ENCODE measurements at places on chromosomes 2 and 18.

GRCh38 chr18:8661754-8662559 is 43.4 kb upstream of the MTCL1 start:
- no peak for DNase-seq

- DNase-seq = no peak
Observed at GRCh38 chr18:42131066-42131929, 176.3 kb downstream of the PIK3C3 start.

DNA sequence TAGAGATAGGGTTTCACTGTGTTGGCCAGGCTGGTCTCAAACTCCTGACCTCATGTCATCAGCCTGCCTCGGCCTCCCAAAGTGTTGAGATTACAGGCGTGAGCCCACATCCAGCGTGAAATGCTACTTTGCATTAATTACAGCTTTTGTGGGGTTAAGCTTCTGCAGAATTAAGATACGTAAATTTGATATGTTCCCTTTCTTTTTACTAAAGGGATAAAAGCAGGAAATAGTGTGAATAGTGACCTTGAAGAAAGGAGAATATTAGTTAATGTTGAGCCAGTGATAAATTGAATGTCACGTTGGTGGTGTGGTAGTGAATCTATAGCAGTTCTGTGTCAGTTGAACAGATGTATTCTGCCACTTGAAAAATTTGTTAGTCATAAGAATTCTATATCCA is 16.9 kb downstream of the SMCHD1 start:
- no peak for DNase-seq

DNA sequence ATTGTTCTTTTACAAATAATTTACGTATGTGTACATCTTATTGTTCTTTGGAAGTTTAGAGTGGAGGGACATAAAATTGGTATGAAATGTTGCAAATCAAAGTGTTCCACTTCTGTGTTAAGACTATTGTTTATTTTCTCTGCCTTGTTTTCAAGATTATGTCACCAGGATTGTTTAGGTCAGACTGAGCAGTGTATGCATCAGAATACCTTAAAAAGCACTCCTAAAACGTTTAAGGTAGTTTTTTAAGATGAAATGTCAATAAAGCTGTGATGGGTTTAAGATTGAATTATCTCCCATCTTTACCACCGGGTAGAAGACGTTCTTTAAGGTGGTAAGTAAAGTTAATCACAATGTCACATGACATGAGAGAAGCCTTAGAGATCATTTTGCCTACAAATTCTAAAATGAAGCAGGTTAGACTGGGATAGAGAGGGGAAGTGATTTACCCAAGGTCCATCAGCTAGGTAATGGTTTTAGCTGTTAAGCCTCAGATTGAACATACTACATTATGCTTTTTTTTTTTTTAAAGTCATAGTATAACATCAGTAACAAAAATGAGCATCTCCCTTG is 10.6 kb downstream of the VAPA start:
- DNase-seq = no peak

DNA sequence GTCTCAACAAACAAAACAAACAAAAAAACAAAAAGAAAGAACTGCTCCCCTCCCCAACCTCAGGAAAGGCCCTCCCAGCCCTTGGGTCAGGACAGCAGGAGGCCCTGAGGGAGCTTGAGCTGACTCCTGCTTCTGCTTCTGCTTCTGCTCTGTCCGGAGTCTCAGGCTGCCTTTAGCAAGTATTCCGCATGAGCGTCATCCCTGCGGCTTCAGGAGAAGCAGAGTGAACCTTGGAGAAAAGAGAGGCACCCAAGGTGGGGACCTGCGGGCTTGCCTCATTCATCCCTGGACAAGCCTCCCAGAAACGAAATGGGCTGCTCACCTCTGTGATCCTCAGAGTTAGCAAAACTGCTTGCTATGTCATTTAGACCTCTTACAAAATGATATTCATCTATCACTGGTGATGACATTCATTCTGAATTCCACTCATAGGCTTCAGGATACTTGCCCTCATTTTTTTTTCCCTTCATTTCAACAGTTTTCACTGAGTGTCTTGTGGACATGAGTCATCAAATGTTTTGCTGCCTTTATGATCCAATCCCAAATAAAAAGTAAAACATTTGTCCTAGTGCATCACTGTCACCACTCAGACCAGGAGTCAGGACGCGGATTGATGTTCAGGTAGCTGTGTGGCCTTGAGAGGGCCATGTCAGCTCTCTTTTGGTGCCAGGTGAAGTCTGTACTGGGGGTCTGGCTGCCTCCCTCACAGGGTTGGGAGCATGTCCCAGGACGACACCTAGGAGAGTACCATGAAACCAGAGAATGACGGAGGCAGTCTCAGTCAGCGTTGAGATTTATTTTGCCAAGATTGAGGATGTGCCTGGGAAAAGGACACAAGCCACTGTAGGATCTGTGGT is 51.7 kb downstream of the IMPA2 start:
- DNase-seq = no peak

DNA sequence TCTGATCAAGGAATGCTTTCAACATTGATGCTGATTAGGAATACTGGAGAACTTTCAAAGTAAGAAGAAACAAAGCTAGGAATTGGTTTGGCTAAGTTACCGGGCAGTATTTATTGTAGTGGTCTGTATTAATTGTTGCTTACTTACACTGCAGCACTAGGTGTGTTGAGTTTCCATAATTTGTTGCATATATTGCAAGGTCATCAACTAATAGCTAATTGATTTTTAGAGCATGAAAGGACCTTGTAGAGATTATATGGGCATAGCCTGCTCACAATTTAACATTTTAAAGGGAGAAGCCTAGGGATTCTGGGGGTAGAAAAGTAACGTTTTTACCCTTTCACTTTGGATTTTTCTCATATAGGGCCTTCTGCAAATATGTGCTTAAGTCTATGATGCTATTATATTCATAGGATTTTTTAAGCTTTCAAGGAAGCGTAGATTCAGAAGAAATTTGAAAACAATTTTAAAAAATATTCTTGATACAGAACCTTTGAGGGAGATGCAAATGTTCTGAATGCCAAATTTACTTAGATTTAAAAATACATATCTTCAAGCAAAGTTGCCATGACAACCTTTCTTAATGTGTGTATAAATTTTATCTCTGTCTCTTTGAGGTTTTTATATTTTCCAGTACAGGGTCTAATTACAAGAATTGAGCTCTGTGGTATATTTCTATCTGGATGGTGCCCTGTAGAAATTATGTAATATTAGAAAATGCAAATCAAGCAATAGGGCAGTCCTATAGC is 17.3 kb upstream of the ABI2 start:
- DNase-seq = no peak

- no peak for DNase-seq
Observed at GRCh38 chr2:137675584-137676327, 288.5 kb upstream of the HNMT start.

DNA sequence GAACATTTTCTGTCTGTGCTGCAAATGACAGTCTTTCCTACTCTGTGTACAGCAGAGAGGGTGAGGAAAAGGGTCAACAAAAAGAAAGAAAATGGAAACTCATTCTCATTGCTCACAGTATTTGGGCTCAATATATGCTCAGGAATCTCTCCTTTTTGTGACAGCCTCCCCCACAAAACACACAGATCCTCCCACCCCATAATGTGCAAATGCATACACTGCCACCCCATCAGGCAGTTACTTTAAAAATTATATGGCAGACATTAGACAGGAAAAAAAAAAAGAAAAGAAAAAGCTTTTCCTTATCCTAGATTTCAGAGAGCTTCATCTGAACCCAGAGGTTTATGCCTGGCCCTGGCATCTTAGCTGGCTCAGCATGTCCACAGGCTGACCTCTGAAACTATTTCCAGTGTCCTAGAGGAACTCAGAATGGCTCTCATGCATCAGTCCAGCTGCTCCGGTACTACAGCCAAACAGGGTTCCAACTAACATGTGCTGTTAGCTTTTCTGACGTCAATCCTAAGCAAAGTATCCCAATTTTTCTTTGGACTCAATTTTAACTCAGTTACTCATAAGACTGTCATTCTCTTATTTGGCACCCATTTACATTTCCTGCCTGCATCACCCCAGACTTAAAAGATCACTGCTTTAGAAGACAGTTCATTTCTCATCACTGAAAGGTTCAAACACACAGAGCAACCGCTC is 105.9 kb downstream of the RBMS1 start:
- DNase-seq = no peak

GRCh38 chr2:60973705-60974104 is 43.8 kb upstream of the PEX13 start:
- DNase-seq = no peak

GRCh38 chr2:235461763-235462414 is 32.0 kb upstream of the AGAP1 start:
- DNase-seq = no peak

GRCh38 chr2:223959688-223960087 is 2.4 kb downstream of the MRPL44 start:
- DNase-seq = no peak

DNA sequence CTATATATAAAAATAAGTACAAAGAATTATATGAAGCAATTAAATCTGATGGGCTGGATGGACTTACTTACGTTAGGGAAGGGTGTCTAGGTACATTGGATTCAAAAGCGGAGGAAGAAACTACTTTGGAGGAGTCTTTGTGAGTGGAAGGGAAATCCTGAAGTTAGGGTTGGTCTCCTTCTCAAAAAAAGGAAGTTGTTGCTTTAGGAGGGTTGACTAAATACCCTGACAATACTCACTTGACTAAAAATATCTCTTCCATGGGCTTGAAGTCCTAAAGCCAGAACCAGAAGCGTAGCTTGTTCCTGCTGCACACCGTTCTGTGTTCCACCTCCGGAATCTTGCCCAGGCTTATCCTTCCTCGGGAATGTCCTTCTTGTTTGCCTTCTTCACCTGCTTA is 143.3 kb upstream of the ZEB2 start:
- no peak for DNase-seq

GRCh38 chr2:172996387-172996961 is 79.2 kb upstream of the MAP3K20 start:
- DNase-seq = no peak

- no peak for DNase-seq
Observed at GRCh38 chr18:13525381-13526029, 200.9 kb downstream of the FAM210A start.

- DNase-seq = no peak
Observed at GRCh38 chr2:215811409-215812345, 201.7 kb downstream of the MREG start.

DNA sequence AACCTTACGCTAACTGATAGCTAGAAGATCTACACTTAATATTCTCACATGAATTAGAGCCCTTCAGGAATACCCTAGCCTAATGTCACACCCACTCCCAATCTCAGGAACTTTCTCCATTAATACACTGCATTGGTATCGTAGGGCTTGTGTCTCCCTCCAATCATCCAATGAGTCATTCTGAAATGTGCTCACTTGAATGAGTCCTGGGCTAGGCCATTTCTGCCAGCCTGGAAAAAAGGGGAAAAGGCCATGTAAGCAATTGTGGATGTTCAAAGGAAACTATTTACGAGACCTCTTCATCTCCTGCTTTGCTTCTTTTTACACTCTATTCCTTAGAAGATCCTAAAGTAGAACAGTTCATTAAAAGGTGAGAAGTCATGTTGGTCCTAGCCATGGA is 18.8 kb downstream of the ZEB2 start:
- DNase-seq = no peak

DNA sequence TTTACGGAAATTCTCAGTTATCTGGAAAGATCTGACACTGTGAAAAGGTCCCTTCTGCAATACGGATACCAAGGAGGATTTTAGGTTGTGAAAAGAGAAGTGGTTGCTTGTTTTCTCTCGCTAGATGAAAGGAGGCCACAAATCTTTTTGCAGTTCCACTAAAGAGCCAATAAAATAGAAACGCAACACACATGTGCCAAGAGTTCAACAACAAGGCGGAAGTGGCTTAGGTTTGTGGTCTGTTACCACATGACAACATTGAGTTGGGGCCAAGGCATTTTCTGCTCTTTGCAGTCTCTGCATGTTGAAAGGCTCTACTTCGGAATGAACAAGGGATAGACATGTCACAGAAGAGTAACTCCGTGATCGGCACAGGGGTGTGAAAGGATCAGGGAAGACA is 115.7 kb upstream of the OSR1 start:
- DNase-seq = peak; percentile 5

GRCh38 chr2:68466778-68467076 is 367 bp downstream of the FBXO48 start:
- DNase-seq = no peak

- DNase-seq = no peak
Observed at GRCh38 chr2:172084395-172084644, 987 bp upstream of the DLX1 start.

DNA sequence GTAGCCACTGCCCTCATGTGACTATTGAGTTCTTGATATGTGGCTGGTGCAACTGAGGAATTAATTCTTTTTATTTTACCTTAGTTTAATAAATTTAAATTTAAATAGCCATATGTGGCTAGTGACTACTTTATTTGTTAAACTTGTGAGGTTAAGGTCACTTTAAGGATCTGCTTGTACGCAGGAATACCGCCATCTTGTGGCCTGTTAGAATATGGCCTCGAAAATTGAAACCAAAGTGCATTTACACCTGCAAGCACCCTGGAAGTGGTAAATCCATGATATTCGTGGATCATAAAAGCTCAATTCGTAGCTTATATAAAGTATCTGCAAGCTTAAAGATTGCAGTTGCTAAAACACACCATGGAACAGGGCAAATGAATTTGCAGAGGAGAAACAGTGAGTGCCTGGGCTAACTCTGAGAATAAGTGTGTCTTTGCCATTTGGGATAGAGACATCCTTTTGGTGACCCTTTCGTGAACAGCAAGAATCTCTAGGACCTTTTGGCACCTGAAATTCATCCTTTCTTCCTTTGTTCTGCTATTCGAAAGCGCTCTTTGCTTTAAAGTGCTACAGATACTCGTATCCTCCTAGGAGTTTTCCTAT is 59.9 kb upstream of the REG3A start:
- no peak for DNase-seq

DNA sequence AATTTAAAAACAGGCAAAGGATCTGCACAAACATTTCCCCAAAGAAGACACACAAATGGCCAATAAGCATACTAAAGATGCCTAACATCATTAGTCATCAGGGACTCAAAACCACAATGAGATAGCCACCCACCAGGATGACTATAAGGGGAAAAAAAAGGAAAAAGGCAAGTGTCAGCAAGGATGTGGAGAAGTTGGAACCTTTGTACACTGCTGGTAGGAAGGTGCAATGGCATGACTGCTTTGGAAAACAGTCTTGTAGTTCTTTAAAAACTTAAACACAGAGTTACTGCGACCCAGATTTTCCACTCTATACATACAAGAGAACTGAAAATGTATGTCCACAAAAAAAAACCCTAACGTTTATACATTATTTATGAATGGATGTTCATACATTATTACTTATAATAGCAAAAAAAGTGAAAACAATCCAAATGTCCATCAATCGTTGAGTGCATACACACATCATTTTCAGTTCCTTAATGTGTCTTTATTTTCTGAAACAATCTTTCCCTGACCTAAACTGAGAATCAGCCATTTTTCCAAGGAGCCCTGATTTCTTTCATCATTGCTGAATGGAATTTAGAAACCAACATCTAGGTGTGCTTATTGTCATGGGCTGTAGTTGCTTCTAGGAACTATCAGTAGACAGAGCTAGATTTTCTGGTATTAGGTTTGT is 64.7 kb upstream of the TLK1 start:
- no peak for DNase-seq

All from stimulated activated CD4-positive, alpha-beta T cell treated with anti-CD3 and anti-CD28 coated beads, Interleukin-4, amount 100 ng/mL, for 4 hours (primary cell).